COLO829 (cell line): ENCODE measurements at places on chromosomes 3 and 15.

- no peak for DNase-seq
Observed at GRCh38 chr3:160130950-160131349, 94.3 kb upstream of the C3orf80 start.

- no peak for DNase-seq
Observed at GRCh38 chr3:10815487-10815886, 541 bp upstream of the SLC6A11 start.

GRCh38 chr3:191141728-191142127 is 57.3 kb upstream of the OSTN start:
- DNase-seq, result peak; percentile 79

GRCh38 chr15:91632176-91632575 is 221.3 kb upstream of the SLCO3A1 start:
- DNase-seq, result no peak

GRCh38 chr3:130640027-130640426 is 106.6 kb downstream of the PIK3R4 start:
- no peak for DNase-seq

DNA sequence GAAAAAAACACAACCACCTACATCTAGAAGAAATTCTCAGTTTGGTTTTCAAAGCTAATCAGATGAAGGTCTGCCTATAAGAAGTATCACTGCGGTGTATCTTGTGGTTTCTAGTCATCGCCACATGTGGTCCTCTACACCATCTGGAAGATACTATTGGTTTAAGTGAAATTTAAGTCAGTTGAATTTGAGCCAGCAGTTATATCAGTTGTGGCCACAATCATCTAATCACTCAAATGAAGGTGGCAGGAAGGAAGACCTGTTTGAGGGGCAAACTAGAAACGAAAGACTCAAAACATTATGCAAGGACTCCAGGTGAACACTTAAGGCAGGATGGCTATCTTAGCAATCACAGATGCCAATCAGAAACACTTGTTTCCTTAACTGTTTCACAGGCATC is 48.7 kb downstream of the ETV5 start:
- no peak for DNase-seq

DNA sequence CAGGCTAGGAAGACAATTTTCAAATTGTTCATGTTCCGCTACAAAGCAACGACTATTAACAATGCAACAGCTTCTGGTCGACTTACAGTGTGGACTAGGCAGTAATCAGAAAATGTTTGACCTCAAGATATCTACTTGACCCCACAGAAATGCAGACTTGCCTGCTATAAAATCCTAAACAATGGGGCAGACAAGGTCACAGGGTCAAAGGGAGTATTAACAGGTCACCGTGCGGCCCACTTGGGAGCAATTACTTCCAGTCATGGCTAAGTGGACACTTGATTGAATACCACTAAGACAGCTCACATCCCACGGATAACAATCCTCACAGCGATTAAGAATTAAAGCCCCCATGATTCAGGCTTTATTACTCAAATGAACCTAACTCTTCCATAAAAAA is 58.9 kb downstream of the FOXP1 start:
- no peak for DNase-seq

- DNase-seq, result no peak
Observed at GRCh38 chr15:90305932-90306331, 40.5 kb downstream of the NGRN start.

GRCh38 chr15:45386420-45386819 is 8.1 kb upstream of the GATM start:
- no peak for DNase-seq

GRCh38 chr3:53688989-53689388 is 157.2 kb downstream of the CHDH start:
- no peak for DNase-seq

DNA sequence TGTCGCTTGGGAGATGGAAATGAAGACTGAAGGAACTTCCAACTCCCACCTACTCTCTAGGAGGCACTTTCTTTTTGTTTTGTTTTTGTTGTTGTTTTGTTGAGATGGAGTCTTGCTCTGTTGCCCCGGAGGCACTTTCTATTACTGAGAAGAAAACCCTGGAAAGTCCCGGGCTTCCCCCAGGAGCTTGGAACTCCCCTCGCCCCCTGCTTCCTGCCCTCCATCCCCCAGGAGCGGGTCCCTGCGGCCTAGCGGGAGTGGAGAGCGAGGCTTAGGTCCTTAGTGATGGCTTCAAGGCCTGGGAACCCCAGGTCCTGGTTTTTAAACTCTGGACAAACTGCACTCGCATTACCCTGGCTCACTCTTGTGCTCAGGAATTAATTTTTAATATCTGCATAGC is 195.7 kb downstream of the OCA2 start:
- no peak for DNase-seq

GRCh38 chr3:39519103-39519502 is 51.6 kb downstream of the MOBP start:
- DNase-seq, result no peak

DNA sequence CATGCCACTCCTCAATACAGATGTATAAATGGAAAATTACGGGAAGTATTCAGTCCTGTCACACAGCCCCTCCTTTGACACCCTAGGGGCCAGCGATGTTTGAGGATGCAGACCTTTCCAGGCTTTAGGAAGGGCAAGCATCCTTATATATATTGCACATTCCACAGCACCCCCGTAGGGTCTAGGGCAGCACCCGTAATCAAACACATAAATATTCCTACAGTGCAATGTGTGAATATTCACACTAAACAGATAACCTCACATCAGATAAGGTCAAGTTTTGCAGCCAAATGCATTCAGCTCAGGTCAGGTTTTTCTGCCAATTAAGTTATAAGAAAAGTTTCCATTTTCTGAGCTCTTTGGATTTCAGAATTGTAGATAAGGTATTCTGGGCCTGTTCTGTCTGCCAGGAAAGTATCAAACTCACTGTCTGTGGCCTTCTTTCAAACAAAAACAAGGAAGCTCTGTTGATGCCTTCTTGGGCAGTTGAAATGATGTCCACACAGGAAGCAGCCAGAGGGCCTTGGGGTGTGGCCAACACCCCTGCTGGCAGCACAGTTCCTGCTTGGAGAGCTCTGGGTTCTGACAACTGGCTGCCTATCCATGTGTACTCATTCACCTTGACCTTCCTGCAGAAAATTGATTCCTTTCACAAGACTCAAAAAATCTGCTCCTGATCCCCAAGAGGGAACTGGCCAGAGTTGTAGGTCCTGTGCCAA is 427.0 kb downstream of the NTRK3 start:
- no peak for DNase-seq

- no peak for DNase-seq
Observed at GRCh38 chr3:15434756-15435155, 7.4 kb downstream of the EAF1 start.
